GM23338 (cell line): ENCODE measurements at places on chromosomes 16 and 17.

DNA sequence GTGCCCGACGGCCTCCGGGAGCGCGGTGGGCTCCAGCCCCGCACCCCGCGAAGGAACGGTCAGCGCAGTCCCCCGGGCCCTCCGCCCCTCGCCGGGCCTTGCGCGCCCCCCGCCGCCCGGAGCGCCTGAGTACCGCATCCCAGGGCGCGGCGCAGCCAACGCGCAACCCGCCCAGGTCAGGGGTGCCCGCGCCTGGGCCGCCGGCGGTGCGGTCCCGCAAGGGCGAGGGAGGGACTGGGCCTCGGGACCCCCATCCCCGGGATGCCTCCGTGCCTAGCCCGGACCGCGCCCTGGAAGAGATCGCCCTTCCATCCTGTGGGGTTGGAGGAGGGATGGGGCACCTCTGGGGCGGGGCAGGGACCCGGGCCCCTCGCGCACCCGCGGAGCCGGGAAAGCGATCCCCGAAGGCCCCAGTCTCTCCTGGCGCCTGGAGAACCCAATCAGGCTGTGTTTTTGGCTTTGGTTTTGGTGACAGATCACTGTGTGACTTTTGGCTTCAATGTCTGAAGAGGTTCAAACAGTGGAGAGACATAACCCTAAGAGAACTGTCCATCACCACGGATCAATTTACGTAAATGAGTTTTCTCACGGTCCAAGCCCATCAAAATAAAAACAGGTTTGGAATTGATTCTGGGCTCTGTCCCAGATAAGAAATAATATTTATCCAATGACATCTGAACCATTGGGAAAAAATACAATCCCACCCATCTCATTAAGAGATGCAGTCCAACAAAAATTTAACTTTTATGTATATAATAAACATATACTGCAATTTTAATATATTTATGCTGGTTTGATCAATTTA is 17.8 kb downstream of the ENPP7 start:
- DNase-seq, result peak; percentile 40

DNA sequence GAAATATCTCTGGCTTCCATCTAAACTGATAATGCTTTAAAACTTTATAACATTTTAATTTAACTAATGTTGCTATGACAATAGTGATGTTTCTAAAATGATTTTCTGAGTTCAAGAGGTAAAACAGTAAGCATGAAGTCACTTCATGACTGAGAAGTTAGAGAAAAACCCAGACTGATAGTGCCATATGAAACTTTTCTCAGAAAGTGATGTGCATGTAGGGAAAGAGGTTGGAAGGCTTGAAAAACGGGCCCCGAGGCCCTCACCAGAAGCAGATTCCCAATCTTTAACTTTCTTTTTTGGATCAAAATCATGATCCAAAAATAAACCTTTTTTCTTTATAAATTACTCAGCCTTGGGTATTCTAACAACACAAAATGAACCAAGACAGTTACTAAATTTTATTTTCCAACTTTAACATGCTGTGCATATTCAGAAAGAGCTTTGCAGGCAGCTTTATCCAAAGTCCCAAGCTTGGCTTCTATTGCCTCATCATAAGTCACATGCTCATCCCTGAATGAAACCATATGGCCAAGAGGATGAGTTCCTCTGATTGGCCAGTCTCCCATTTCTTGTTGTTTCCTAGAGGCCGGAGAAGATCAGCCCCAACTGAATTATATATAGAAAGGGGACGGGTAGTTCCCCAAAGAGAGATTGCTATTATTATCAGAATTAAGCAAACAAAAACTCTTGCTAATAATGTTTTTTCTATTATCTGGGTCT is 357.6 kb upstream of the SALL1 start:
- no peak for DNase-seq

DNA sequence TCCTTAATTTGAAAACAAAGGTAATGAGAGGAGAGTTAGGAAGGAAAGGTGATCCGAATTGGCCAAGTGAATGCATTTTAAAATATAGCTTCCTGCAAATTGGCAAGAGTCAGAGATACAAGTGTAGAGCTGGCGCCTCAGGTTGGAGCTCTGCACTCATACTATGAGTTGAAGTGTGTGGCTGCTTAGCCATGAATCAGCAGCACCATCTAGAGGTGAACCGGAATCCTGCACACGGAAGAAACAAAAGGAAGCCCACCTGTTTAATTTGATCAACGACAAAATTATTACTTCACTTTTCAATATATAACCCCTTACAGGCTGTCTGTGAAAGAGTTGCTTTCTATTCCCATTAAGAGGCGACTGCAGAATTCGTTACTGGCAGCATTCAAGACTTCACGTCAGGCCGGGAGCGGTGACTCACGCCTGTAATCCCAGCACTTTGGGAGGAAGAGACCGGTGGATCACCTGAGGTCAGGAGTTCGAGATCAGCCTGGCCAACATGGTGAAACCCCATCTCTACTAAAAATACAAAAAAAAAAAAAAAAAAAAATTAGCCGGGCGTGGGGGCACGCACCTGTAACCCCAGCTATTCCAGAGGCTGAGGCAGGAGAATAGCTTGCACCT is 1253.7 kb upstream of the CDH8 start:
- DNase-seq, result peak; percentile 80

DNA sequence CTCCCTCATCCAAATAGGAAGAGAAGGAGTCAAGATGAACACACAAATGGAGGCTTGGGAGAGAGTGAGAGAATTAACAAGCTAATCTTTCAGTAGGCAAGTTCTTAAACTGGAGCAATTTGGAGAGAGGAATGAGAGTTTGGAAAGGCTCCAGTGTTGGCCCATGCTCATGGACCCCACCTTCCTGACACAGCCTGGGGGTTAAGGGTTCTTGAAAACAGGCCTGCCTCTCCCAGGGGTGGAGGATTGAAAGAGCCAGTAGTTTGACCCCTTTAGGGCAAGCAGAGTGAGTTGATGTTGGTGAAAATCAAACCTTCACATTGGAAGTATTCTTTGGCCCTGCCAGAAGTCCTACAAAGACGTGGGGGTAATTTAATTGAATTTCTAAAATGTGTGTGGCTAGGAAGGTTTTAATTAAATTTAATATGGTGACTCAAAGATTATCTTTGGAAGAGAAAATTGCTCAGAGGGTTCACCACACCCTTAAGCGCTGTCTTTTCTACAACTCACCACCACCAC is 5.8 kb downstream of the HOXB3 start:
- DNase-seq, result no peak

DNA sequence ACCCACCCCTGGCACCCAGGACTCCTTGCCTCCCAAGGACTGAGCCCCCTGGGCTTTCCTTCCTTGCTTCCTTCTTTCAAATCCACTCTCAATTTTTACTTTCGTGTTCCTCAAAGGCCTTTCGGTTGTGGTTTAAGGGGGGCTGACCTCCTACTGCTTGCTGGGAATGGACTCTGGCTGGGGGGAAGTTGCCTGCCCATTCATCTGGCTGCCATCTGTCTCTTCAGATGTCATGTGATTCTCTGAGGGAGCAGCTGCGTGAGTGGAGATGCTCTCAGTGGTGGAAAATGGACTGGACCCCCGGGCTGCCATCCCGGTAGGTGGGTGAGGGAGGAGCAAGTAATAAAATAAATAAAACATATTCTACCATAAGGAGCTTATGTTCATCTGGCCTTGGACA is 93.8 kb upstream of the RPRML start:
- DNase-seq, result no peak

GRCh38 chr16:73420676-73421075 is 372.7 kb upstream of the ZFHX3 start:
- no peak for DNase-seq

- no peak for DNase-seq
These were observed 2.1 kb downstream of the TEN1 start for GRCh38 chr17:75981019-75981615.

DNA sequence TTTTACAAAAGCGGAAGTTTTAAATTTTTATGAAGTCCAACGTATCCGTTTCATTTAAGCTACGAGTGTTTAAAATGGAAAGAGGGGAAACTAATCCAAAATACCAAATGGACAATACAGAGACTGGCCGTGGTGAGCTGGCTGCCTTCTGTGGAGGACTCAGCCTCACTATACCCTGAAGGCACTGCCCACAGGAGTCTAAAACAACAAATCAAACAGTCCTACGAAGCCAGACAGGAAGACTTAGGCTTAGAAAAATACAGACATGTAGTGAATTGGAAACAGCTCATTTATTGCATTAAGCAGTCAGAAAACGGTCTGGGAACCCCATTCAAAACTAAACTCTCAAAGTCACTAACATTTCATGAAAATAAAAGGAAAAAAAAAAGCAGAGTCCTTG is 75.1 kb downstream of the CYTH1 start:
- DNase-seq, result no peak

DNA sequence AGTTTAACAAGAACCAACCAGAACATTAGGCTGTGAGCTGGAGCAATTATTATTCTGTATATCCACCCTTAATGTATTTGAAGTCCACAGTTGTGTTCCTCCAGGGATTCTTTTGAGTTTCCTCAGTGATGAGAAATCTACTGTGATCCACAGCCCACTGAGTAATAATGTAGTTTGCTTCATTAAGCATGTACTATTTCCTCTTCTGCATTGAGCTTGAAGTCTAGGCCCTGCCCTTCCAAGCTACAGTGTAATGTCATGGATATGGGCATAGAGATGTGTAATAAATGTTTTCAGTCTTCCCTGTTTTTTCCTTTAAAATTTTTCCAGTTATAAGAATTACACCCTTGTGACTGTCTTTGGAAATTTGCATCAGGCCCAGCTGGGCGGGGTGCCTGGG is 36.4 kb upstream of the SLC12A3 start:
- DNase-seq, result no peak

- DNase-seq, result no peak
These were observed 452.5 kb upstream of the CCL2 start for GRCh38 chr17:33802349-33803198.

DNA sequence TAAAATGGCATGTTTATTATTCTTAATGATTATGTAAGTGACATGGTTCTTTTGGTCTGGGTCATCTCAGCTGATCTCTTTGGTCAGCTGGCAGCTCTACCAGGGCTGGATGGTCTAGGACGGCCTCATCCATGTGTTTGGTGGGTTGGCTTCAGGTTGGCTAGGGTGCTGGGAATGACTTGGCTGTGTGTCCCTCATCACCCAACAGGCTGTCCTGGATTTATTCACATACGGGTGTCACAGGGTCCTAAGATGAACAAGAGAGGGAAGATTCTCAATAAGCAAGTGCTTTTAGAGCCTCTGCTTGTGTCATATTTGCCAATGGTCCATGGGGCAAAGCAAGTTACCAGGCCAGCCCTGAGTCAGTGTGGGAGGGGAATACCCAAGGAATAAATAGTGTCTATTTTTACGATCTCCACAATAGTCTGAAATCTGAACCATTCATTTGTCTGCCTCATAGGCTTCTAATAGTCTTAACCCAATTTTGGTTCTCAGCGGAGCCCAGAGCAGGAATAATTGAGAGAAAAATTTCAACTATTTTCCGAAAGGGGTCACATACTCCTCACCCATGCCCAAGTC is 157.5 kb downstream of the HS3ST2 start:
- no peak for DNase-seq

DNA sequence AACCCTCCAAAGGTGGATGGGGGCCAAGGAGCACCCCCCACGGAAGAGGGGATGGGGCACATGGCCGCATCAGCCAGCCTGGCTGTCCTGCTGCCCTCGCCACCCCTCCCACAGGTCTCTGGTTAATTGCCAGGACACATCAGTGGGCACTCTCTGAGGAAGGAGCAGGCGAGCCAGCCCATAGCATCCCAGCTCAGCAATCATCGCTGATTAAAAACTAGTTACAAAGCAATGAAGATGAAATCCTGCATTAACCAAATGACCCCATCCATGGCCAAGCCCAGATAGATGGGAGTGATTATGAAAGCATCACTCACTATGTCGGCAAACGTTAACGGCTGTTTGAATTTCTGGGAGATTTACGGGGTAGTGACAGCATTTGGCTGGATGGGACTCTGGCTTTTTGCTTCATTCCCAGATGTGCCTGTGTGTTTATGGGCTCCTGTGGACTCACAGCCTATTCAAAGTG is 45.3 kb downstream of the CCDC182 start:
- DNase-seq, result no peak

DNA sequence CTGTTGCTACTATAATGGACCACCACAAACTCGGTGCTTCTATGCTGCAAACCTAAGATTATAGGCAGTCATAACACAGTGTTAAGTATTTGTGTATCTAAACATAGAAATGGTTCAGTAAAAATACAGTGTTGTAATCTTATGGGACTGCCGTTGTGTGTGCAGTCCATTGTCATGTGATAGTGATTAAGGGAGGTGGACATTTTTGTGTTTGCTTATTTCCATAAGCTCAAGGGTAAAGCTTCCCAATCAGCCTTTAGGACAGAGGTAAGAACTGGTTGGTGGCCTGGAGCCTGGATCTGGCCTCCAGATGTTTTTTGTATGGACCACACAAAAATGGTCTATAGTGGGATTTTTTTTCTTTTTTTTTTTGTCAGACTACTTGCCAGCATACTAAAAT is 29.9 kb downstream of the WWOX start:
- no peak for DNase-seq

GRCh38 chr16:86931410-86931941 is 353.1 kb downstream of the FOXL1 start:
- peak; percentile 29 for DNase-seq

GRCh38 chr17:64326420-64327054 is 63.5 kb upstream of the TEX2 start:
- no peak for DNase-seq

GRCh38 chr17:72021417-72022041 is 99.3 kb upstream of the SOX9 start:
- no peak for DNase-seq
